Activated naive CD8-positive, alpha-beta T cell treated with anti-CD3 and anti-CD28 coated beads for 36 hours (primary cell): ENCODE measurements at places on chromosomes 2 and 18.

GRCh38 chr2:25570161-25570845 is 103.1 kb downstream of the DTNB start:
- DNase-seq = no peak

DNA sequence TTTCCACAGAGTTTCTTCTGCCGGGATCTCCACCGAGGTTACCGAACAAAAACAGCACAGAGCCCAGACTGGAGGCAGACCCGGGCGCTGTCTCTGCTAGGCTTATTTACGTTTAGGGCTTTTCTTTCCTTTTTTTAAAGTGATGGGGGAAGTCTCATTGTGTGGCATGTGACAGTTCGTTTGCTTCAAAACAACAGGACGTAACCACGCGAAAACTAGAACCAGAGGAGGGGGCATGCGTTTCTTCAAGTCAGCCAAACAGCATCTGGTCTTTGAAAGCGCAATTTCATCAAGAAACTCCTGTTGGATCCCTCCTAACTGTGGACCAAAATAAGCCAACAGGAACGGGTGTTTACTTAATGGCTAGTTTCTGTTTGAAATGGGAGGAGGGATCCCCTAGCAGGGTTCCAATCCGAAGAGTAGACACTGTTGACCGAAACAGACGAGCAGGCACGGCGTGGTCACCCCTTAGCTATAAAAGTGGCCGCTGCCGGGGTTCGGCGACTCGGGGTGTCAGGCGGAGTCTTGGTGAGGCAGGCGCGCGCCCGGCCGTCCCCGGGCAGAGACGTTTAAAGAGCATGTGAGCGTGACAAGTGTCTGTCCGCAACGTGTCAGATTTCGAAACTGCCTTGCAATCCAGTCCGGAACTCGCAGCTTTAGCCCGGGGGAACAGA is 997 bp upstream of the TGIF1 start:
- peak; percentile 82 for DNase-seq

- DNase-seq = no peak
These were observed 366.9 kb upstream of the SLC14A2 start for GRCh38 chr18:45248240-45248903.

DNA sequence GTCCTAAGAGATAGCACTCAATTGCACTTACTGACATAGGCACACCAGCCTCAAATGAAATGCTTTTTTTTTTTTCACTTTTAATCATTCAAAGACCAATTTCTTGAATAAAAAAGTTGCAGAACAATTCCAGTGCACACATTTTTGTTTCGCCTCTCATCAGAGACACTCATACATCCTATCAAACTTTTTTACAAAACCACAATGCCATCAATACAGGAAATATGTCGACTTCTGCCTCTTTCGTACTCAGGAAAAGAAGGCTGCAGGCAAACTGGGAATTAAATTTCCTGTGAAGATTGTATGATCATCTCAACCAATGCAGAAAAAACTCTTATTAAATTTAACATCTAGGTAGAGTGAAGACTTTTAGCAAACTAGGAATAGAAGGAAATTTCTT is 112.4 kb downstream of the DNER start:
- no peak for DNase-seq
